ENCODE measurements at places on chromosomes 6 and 20.

DNA sequence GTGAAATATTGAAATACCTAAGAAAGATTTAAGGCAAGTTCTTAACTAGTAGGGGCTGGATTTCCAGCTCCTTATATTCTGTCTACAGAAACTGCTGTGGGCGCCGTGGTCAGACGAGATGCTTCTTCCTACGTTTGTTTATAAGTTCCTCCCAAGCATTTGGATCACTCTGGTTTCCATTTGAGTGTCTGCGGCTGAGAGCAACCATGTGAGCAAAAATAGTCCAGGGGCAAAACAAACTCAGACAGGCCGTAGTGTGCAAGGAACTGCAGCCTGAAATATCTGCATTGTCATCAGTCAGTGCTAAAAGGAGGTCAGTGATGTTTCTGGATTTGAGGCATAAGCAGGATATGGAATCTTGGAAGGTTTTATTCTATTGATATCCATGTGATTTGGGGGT, 485.9 kb upstream of the JAG1 start:
- DNase-seq = no peak

DNA sequence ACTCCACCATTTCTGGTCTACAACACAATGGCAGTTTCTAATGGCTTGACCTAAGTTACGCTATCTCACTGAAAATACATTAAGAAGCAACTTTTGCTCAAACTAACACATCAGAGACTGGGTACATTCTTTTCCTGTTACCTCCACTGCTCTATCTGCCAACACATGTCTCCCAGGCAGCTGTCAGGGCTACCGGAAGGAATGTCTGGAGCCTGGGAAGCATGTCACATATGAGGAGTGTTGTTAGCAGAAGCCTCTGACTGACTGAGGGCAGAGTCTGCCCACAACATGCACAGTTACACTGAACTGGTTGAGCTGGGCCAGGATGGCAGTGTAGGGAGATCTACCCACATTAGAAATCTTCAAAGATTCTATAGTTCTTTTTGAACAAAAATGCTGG, 264.5 kb downstream of the KIF16B start:
- DNase-seq = no peak

- DNase-seq = no peak
Observed at GRCh38 chr20:2692036-2692885, at the start of gene EBF4. EBF4 (plus strand) TSS chr20:2692780; CDS start chr20:2693646, 866 bp downstream.

DNA sequence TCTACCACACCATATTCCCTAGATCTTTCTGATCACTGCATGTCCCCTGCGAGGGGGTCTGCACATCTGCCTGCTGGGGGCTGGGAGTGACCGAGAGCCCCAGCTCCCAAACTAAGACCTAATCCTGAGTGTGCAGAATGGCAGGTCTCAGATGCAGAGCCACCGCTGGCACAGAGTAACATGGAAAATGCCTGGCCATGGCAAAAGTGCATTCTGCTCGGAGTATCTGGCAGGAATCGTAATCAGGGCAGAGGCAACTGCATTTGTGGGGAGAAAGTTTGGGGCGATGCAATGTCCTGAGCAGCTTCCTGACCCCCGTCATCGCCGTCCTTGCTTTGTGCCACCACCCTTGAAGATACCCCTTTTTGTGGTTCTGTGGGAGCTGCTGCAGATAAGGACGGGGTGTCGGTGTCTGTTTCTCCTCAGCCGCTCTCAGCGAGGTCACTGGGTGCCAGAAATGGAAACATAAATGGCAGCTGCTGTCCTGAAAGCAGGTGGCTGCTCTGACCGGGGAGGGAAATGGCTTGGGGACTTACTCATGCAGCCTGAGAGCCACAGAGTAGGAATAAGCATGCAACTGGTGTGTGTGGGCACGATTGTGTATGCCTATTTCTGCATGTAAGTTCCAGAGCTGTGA, 157.9 kb downstream of the LY86 start:
- DNase-seq = no peak

- DNase-seq = no peak
Observed at GRCh38 chr6:160132776-160133338, 11.2 kb downstream of the SLC22A1 start.

DNA sequence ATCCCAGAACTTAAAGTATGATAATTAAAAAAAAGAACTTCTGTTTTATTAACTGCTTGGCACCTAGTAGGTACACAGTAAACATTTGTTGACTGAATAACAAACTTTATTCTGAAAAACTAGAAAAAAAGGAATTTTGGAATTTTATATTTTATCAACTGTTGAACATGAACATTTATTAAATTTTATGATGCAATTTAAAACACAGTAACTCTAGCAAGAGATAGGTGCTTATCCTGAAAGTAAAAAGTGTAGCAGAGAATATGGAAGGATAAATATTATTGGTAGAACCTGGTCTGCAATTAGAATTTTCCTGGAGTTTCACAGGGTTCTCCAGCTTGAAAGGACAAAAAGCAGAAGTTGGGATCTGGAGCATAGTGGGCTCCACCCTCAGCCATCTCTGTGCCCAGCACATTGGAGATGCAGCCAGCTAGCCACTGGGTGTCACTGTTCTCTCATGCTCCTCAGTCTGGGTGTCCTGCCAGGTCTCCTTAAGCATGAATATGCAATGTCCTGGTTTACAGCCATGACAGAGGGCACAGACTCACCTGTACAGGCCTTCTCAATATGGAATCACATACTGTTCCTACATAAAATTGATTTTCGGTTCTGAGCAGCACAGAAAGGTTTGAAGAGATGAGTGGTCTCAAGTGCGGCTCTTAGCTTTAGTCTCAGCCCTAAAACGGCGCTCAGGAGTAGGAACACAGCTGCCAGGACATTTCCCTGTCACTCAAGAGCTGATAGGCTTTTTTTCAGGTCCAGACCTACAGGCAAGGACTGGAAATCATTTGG, 31.7 kb upstream of the IL20RA start:
- peak; percentile 68 for DNase-seq

GRCh38 chr6:25834950-25835349, 3.1 kb upstream of the SLC17A1 start:
- no peak for DNase-seq

DNA sequence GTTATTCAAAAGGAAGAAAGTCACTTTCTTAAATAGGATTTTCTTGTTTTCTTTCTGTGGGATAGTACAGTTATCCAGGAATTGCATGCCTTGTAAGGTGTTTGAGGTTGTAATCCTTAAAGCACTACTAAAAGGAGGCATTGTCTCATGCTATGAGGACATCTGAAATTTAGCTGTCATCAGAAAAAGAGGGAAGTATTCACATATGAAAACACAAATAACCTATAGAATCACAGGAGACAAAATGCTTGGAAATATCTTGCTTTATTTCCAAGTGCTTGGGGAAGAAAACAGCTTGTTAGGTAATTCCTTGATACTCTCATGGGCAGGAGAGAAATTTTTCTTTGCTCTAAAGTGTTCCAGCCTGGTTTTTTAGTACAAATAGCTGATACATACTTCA, 40.1 kb downstream of the HECA start:
- no peak for DNase-seq

DNA sequence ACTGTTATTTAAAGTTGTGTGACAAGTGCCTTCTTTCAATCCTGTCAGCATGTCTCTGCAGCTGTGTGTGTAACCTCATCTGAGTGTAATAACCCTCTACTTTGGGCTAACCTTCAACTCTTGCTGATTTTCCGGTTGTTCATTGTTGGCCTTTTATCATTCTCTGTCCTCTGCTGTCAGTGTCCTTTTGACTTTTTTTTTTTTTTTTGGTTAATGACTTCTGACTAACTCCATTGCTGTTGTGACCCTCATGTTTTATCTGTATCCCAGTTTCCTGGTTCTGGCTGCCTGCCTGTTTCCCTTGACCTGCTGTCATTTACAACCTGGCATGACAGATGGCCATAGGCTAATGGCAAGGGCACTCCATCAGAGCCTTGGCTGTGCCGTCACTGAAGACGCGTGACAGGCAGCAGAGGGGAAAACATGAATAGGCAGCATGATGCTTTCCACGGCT, 145.7 kb upstream of the MAN1A1 start:
- no peak for DNase-seq

All from activated CD8-positive, alpha-beta memory T cell treated with anti-CD3 and anti-CD28 coated beads, Interleukin-2, amount 10 ng/mL, durations not matched to agents 7 days and 5 days (primary cell).